ENCODE measurements at places on chromosomes 2 and 18.
A peak's percentile ranks its signal among the peaks of the same experiment; 100 is the strongest.

- no peaks in the 10 kb centered on the region for H3K36me3 ChIP-seq
- H3K4me3 ChIP-seq: no peak overlapping the region
- H3K4me1 ChIP-seq: no peaks in the 10 kb centered on the region
- H3K27me3 ChIP-seq: no peaks in the 10 kb centered on the region
These were observed 168.9 kb upstream of the EPC2 start for GRCh38 chr2:148475626-148476025.

- H3K36me3 ChIP-seq: no peaks in the 10 kb centered on the region
- H3K27ac ChIP-seq: no peak overlapping the region
- no peak overlapping the region for H3K4me3 ChIP-seq
- H3K4me1 ChIP-seq: no peaks in the 10 kb centered on the region
- DNase-seq: no peak
These were observed 144.3 kb downstream of the TFCP2L1 start for GRCh38 chr2:121140734-121141133.

- DNase-seq: no peak
- H3K4me3 ChIP-seq: peak overlapping the region; percentile 43
- H3K27ac ChIP-seq: peak overlapping the region; percentile 31
- no peaks in the 10 kb centered on the region for H3K36me3 ChIP-seq
- peaks cover 3% of the 10 kb centered on the region for H3K4me1 ChIP-seq
- H3K27me3 ChIP-seq: no peaks in the 10 kb centered on the region
These were observed 168.7 kb downstream of the TCF4 start for GRCh38 chr18:55419132-55419946.

DNA sequence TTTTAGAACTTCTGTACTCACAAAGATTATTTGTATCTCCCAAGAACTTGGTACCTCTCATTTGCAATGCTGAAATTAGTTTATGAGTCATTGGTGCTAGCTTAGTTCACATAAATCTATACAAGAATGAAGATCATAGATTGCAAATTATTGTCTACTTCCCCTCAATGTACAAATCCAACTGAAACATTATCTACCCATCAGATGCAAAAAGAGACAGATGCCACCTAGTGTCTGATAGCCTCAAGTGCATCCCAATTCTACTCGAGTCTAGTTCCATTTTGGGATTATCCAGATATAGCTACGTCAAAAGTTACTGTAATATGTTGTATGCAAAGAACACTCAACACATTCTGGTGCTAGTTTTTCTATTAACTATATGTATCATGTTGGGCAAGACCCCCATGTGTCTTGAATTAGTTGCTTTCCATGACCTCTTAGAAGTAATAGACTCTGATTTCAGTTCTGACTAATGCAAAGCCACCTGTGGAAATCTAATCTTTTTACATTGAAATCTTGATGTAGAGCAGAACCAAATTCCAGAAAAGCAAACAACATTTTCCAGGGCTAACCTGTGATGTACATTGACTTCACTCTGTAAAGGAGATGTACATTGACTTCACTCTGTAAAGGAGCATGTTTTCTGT, 210.0 kb downstream of the RBM43 start:
- no peaks in the 10 kb centered on the region for H3K4me1 ChIP-seq
- H3K27ac ChIP-seq: no peak overlapping the region
- H3K27me3 ChIP-seq: no peaks in the 10 kb centered on the region
- peak; percentile 54 for DNase-seq

- H3K36me3 ChIP-seq: no peaks in the 10 kb centered on the region
- H3K4me3 ChIP-seq: no peak overlapping the region
- no peak for DNase-seq
- H3K4me1 ChIP-seq: no peaks in the 10 kb centered on the region
These were observed 43.6 kb downstream of the MAPRE2 start for GRCh38 chr18:35084494-35085449.

DNA sequence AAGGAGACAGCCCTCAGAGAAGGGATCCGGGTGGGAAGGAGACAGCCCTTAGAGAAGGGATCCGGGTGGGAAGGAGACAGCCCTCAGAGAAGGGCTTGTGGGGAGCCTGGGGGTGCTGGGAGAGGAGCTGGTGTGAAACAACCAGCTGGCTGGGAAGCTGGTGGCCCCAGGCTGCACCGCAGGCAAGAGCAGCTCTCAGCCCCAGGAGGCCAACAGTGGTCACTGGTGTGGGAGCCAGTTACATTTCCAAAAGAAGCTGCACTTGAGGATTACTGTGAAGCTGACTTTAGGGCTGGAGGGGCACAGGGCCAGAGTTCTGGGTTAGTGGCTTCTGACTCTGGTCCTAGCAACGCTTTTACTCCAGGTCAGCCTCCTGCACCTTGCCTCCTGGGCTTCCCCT, 3.3 kb downstream of the HES6 start:
- H3K36me3 ChIP-seq: no peaks in the 10 kb centered on the region
- H3K4me1 ChIP-seq: no peaks in the 10 kb centered on the region
- peaks cover 42% of the 10 kb centered on the region for H3K27me3 ChIP-seq
- no peak overlapping the region for H3K4me3 ChIP-seq
- DNase-seq: no peak

- no peaks in the 10 kb centered on the region for H3K36me3 ChIP-seq
- no peaks in the 10 kb centered on the region for H3K4me1 ChIP-seq
- no peaks in the 10 kb centered on the region for H3K27me3 ChIP-seq
- no peak overlapping the region for H3K27ac ChIP-seq
- DNase-seq: no peak
- H3K4me3 ChIP-seq: no peak overlapping the region
These were observed 107.0 kb downstream of the SMIM21 start for GRCh38 chr18:75320506-75320905.

GRCh38 chr2:68569604-68570003, 73.8 kb upstream of the PROKR1 start:
- no peaks in the 10 kb centered on the region for H3K36me3 ChIP-seq
- DNase-seq: no peak
- H3K4me3 ChIP-seq: no peak overlapping the region

GRCh38 chr2:64581777-64582539, 57.8 kb downstream of the AFTPH start:
- DNase-seq: no peak
- H3K4me3 ChIP-seq: no peak overlapping the region

- DNase-seq: peak; percentile 92
- H3K4me1 ChIP-seq: peaks cover 17% of the 10 kb centered on the region
- H3K27me3 ChIP-seq: no peaks in the 10 kb centered on the region
- no peak overlapping the region for H3K27ac ChIP-seq
- H3K36me3 ChIP-seq: peaks cover 10% of the 10 kb centered on the region
- no peak overlapping the region for H3K4me3 ChIP-seq
These were observed 173.6 kb downstream of the SMAD7 start for GRCh38 chr18:48777026-48777743.

GRCh38 chr2:232513353-232513752, 6.8 kb upstream of the PRSS56 start:
- no peak overlapping the region for H3K27ac ChIP-seq
- H3K27me3 ChIP-seq: no peaks in the 10 kb centered on the region
- DNase-seq: no peak
- no peaks in the 10 kb centered on the region for H3K4me1 ChIP-seq
- H3K36me3 ChIP-seq: no peaks in the 10 kb centered on the region

DNA sequence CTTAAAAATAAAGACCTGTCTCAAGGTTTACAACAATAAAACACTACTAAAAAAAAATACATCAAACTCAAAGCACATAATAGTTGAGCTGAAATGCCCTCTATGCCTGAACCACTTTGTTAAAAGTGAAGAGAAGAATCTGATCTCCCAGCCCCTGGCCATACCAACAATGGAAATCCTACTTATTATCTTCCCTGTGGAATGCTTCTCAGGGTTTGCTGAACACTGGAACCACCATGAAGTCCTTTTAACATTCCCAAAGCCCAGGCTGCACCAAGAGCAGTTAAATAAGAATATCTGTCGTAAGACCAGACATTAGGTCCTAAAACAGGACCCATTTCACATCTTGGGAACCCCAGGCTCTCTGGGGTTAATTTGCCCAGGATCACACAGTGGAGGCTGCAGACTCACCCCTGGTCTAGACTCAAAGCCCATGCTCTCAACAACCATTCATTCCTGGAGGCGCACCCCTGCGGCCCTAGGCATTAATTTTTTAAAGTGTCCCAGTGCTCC, 285.8 kb downstream of the STK39 start:
- H3K4me3 ChIP-seq: no peak overlapping the region
- H3K27me3 ChIP-seq: no peaks in the 10 kb centered on the region
- peaks cover 4% of the 10 kb centered on the region for H3K4me1 ChIP-seq
- no peaks in the 10 kb centered on the region for H3K36me3 ChIP-seq
- no peak for DNase-seq

DNA sequence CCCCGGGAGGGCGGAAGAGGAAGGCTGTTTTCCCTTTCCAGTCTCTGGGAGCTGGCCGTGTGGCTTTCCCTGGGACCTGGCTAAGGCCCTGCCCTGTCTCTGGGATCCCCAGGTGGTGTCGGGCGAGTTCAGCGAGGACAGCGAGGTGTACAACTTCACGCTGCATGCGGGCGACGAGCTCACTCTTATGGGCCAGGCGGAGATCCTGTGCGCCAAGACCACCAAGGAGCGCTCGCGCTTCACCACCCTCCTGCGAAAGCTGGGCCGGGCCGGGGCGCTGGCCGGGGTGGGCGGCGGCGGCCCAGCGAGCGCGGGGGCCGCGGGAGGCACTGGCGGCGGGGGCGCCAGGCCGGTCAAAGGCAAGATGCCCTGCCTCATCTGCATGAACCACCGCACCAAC, 11.2 kb downstream of the GAREM2 start:
- no peaks in the 10 kb centered on the region for H3K4me1 ChIP-seq
- H3K4me3 ChIP-seq: no peak overlapping the region
- peaks cover 18% of the 10 kb centered on the region for H3K27me3 ChIP-seq
- peaks cover 5% of the 10 kb centered on the region for H3K36me3 ChIP-seq
- peak; percentile 73 for DNase-seq

- H3K36me3 ChIP-seq: peaks cover 40% of the 10 kb centered on the region
- H3K4me3 ChIP-seq: no peak overlapping the region
- H3K4me1 ChIP-seq: peaks cover 19% of the 10 kb centered on the region
- no peaks in the 10 kb centered on the region for H3K27me3 ChIP-seq
- no peak overlapping the region for H3K27ac ChIP-seq
These were observed 32.8 kb downstream of the INPP4A start for GRCh38 chr2:98477506-98477905.

GRCh38 chr2:119440873-119441272, 9.2 kb downstream of the TMEM37 start:
- no peaks in the 10 kb centered on the region for H3K36me3 ChIP-seq
- H3K4me3 ChIP-seq: no peak overlapping the region
- no peaks in the 10 kb centered on the region for H3K4me1 ChIP-seq
- no peak overlapping the region for H3K27ac ChIP-seq
- no peaks in the 10 kb centered on the region for H3K27me3 ChIP-seq
- no peak for DNase-seq

GRCh38 chr18:48576457-48576771, 37.6 kb downstream of the CTIF start:
- no peak overlapping the region for H3K27ac ChIP-seq
- DNase-seq: no peak
- H3K27me3 ChIP-seq: no peaks in the 10 kb centered on the region
- peaks cover 10% of the 10 kb centered on the region for H3K36me3 ChIP-seq
- no peak overlapping the region for H3K4me3 ChIP-seq

DNA sequence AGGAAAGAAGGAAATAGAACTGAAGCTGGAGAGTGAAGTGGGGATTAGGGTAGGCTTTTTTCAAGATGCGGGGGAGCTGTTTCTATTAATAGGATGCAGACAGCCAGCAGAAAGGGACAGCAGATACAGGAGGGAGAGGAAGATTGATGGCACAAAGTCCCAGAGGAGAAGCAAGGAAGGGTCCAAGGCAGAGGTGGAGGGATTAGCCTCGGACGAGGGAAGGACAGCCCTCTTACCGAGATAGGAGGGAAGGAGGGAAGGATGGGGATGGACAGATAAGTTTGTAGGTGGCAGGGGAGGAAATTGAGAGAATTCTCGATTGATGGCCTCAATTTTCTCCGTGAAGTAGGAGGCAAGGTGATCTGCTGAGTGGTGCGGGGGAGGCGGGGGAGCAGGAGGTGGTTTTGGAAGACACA, 317.4 kb downstream of the AGPS start:
- peaks cover 25% of the 10 kb centered on the region for H3K27me3 ChIP-seq
- no peak for DNase-seq
- H3K4me1 ChIP-seq: no peaks in the 10 kb centered on the region
- no peak overlapping the region for H3K27ac ChIP-seq

DNA sequence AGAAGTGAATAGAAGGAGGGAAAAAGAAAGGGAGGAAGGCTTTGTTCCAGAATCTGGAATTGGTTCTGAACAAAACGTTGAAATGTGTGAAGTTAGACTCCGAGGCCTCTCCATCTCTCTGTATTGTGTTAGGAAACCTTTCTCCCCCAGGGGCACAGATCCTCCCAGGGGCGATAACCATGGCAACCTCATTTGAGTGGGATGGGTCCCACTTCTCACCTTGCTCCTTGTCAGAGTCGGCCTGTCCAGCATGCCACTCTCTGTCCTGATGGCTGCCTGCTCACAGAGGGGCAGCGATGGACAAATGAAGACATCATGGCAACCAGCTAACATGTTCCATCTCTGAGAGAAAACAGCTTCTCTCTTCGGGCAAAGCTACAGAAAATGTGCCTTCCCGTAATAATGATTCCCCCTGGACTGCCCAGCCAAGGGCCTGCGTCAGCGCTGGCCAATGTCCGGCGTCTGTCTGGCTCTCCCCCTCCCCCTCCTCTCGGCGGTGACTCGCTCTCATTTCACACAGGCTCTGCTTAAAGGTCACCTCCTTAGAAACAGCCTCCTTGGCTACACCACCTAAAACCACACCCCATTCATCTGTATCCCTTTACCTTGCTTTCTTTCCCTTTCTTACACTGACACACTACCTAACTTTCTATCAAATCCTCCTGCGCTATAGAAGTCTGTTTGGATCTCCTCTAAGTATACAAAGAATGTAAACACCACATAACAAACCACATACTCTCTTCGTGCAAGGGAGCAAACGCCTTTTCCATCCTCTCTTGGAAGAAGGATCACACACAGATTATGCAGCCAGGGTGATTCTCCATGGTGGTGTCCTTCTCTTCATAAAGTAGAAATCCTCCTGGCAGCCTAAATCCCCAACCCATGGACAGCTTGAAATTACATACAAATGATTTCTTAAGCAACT, 32.1 kb upstream of the TTC39C start:
- no peak overlapping the region for H3K27ac ChIP-seq
- H3K4me3 ChIP-seq: no peak overlapping the region
- H3K4me1 ChIP-seq: peaks cover 6% of the 10 kb centered on the region
- DNase-seq: no peak

GRCh38 chr18:78244779-78245178, 734.8 kb upstream of the SALL3 start:
- no peak overlapping the region for H3K4me3 ChIP-seq
- no peaks in the 10 kb centered on the region for H3K27me3 ChIP-seq
- no peaks in the 10 kb centered on the region for H3K36me3 ChIP-seq
- DNase-seq: no peak
- H3K4me1 ChIP-seq: no peaks in the 10 kb centered on the region
- no peak overlapping the region for H3K27ac ChIP-seq

- H3K36me3 ChIP-seq: no peaks in the 10 kb centered on the region
- peaks cover 5% of the 10 kb centered on the region for H3K4me1 ChIP-seq
- H3K4me3 ChIP-seq: no peak overlapping the region
- DNase-seq: no peak
- no peaks in the 10 kb centered on the region for H3K27me3 ChIP-seq
These were observed 26.6 kb upstream of the ITGA4 start for GRCh38 chr2:181430406-181431118.
